Fibroblast of skin of abdomen (primary cell): ENCODE measurements at places on chromosomes 7 and 10.

GRCh38 chr7:29806995-29807841, 910 bp downstream of the WIPF3 start:
- DNase-seq = no peak

DNA sequence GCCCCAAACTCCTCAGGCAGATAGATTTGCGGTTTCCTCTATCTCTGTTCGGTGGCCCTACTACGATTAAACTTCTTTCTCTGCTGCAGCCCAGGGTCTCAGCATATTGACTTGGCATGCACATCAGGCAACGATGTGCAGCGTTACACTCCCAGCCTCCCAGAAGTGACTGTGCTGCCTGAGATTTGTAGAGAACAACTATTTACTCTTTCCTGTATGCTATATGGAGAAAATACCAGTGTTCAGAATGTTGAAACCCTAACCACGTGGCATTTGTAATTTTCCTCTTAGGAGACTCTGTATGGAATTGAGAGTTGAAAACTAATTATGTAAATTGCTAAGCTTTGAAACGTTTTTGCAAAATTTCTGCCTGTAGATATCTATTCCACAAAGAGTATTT, 50.9 kb downstream of the GNAI1 start:
- peak; percentile 4 for DNase-seq

DNA sequence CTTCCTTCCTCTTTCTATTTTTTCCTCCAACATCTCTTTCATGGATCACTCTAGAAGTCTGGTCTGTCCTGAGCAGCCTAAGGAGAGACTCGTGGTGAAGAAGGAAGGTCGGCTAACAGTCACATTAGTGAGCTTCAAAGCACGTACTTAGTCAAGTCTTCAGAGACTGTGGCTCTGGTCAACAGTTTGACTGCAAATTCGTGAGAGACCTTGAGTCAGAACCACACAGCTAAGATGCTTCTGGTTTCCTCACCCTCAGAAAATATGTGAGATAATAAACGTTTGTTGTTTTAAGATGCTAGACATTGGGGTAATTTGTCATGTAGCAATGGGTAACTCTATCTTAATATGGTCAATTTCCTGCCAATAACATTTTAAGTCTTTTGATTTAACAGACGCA, 126.2 kb upstream of the LRRN3 start:
- DNase-seq = no peak

DNA sequence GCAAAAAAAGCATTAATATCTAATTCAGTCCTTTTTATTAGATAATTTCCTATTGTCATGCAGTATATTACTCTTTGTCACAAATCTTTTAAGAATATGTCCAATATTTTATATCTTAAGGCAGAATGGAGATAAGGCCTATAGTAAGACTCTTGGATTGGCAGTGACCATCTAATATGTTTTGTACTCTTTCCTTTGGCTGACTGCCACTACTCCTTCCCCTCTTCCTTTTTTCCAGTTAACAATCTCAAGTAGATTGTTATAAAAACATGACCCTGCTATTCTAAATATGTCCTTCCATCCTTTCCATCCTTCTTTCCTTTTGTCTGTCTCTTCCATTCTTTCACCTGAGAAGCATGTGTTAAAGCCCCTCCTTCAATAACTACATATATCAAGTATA, 92.8 kb upstream of the TMEM168 start:
- DNase-seq = no peak

GRCh38 chr10:124350806-124351205, 67.9 kb downstream of the OAT start:
- no peak for DNase-seq

- no peak for DNase-seq
Observed at GRCh38 chr7:137948845-137949330, 53.0 kb downstream of the CREB3L2 start.

DNA sequence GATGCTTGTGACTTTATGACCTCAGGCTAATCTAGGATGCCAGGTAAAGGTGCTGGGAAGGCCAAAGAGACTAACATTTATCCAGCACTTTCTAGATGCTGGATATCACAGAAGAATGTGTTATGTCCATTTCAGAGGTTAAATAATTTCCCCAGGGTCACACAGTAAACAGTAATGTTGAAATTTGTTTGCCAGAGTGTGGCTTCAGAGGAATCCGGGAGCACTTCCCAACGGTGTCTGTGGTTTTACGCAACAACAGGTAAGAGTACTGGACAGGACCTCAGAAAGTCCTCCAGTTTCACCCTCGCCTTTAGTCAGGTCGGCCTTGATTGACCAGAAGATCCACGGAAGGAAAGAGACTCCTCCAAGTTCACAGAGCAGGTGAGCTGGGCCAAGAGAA, 1.7 kb downstream of the SHTN1 start:
- no peak for DNase-seq

DNA sequence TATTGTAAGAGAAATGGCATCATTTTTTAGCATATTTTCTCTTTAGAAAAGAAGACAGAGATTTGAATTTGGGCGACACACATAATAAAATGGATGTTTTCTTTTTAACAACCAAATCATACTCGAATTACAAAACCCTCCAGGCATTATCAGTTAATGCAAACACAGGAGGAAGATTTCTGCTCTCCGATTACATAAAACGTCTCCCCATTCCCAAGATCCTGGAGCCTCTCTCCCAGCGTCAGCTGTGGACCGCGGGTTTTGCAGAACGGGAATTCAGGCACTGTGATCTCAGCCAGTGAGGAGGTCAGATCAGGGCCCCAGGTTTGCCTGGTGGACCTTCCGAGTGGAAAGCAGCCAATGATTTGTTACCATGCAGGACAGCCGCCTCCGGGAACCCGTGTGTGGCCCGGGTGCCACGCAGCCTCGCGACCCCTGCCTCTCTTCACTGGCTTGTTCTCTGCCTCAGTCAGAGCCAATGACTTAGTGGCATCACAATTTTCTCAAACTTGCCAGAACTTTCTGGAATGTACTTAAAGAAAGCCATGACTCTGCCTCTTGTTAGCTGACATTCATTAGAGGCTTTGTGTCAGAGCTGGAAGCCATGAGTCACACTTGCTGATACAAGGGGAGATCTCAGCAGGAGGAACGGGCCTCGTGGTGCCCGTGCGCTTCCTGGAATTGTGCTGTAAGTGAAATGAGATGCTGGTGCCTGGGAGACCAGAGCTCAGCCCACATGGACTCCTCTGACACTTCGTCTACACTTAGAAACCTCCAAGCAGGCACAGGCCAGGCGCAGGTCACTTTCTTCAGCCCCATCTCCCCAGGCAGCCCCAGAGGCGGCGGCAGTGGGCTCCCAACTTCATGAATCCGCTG, 246.1 kb downstream of the KLF6 start:
- DNase-seq = peak; percentile 97

DNA sequence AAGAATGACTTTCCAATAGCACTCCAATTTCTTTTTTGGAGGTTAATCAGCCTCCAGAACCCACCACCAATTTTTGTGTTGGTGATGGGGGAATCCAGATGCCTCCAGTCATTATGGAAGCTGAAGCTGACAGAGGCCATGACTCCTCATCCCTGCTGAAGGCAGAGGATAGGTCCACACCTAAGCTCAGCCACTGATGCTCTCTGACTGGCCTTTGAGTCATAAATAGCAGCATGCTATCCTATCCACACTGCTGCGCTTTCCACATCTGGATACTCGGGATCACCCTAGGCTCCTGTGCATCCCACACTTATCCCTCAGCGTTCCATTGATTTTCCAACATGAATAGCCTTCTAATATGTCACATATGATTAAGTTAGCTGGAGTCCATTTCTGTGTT, 124.2 kb downstream of the TES start:
- DNase-seq = no peak

- peak; percentile 39 for DNase-seq
Observed at GRCh38 chr10:23512355-23513058, 73.6 kb downstream of the OTUD1 start.

DNA sequence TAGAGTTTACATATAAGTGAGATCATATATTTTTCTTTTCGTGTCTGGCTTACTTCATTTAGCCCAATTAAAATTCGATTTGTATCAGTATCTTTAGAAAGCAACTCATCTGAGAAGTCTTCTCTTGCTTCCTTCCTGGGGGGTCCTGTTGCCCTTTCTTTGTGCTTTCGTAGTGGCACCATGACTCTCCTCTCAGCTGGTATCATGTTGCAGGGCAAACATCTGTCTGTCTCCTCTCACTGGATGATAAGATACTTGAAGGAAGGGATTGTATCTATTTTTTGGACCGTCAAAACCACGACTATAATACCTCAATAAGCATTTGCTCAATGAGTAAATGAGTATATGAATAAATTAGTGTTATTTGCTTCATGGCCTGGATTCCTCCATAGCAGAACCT, 382.5 kb upstream of the SORCS1 start:
- DNase-seq = no peak

DNA sequence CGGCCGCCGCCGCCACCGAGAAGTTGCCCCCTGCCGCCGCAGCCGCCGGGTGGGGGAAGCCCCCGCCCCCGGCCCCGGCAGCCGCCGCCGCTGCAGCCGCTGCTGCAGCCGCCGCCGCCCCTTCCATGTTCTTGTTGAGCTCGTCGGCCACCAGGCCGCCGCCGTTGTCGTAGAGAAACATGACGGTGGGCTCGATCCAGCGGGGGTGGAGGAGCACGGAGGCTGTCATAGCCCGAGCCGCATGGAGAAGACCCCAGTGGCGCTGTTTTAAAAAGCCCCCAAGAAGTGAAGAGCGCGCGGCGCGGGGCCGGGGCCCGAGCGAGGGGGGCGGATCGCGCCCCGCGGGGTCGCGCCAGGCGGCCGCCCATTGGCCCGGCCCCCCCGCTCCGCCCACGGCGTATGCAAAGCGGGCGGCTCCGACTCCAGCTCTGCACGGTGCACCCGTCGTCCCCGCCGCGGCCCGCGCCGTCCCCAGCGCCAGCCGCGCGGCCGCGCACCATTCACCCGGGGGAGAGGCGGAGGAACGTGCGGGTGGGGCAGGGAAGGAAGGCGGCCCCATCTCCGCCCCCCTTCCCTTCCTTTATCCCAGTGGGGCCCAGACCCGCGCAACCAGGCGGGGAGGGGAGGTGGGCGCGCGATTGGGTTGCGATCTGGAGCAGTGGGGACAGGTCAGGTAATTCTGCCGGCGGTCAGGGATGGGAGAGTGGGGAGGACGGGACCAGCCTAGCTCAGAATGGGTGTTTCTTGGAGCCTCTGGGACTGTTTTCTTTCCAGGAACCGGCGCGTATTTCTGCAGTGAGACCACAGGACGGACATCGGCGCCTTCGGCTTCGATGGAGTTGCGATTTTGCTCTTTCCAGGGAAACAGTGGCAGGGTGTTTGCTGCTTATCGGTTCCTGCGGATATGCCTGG, at the start of gene HOXA13:
TSS of gene HOXA13 (minus strand) at position 243 of the 912 bp plus-strand sequence. CDS start at position 229, 14 bp downstream.
- DNase-seq = no peak

DNA sequence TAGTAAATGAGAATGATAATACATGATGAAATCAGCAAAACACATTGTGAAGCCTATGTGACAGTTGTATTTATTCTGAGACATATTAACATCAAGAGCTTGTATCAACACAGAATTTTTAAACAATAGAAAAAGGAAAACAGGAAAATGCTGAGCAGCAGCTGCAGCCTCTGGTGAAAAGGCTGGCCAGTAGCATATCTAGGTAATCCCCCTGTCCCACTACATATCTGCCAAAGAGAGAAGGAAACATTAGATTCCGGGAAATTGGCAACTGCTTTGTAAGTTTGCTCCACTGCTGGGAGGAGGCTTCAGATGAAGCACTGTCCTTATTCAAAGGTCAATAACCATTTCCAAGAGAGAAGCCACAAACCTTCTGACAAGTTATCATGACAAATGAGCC, 89.4 kb downstream of the RALA start:
- DNase-seq = no peak

GRCh38 chr10:21445163-21445562, 80.3 kb downstream of the SKIDA1 start:
- peak; percentile 13 for DNase-seq

- no peak for DNase-seq
Observed at GRCh38 chr7:155878674-155879073, 66.4 kb upstream of the SHH start.

GRCh38 chr10:86349940-86350630, 16.5 kb downstream of the GRID1 start:
- DNase-seq = no peak

DNA sequence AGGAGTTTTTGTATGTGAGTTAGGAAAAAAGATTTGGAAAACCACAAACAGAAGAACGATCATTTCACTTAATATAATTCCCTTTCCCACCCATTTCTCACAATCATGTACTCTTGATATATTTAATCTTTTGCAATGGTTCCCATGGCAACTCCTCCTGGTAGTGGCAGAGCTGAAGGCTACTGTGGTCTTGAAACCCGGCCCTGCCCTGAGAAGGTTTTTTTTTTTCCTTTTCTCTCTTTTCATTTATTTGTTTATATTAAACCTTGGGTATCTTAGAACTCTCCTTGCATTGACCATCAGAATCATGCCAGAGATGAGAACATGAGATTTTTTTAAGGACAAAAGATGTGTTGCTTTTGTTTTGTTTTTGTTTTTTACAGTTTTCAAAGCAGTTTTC, 566.1 kb upstream of the NRP1 start:
- DNase-seq = peak; percentile 17
